Hepatocyte (in vitro differentiated cells): ENCODE measurements at places on chromosomes 7 and 10. TPM values are rescaled to one million over a fixed set of nuclear protein-coding genes. Genes with fewer than 3 reads are reported as not detected.

DNA sequence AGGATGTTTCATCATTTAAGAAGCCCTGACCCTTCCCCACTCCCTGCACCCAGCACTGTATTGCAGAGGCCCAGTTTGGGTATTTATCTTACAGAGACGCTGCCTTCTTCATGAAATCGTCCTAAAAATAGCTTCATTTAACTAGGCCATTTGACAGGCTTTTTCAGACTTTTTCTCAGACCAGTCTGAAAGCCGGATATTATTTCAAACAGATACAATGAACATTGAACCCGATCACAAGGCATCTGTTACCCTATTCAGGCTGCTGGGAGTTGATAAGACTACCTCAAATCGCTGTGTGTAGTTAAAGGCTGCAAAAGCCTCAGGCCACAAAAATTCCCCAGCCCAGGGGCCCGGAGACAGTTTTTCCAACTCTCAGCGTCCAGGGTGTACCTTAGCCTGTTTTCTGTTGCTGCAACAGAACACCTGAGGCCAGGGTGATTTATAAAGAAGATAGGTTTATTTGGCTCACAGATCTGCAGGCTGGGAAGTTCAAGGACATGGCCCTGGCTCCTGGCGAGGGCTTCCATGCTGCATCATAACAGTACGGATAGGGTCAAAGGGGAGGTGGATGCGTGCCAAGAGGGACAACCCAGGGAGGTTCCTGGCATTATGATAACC lies 130.7 kb upstream of the SH2B2 start:
- H3K27ac ChIP-seq, result peak overlapping the region; percentile 42
- H3K27me3 ChIP-seq, result no peaks in the 10 kb centered on the region
- no peaks in the 10 kb centered on the region for H3K36me3 ChIP-seq

- no peaks in the 10 kb centered on the region for H3K27me3 ChIP-seq
- no peak overlapping the region for H3K27ac ChIP-seq
- H3K4me1 ChIP-seq, result peaks cover 10% of the 10 kb centered on the region
- no peaks in the 10 kb centered on the region for H3K36me3 ChIP-seq
- H3K4me3 ChIP-seq, result no peak overlapping the region
These were observed 33.3 kb upstream of the XPNPEP1 start for GRCh38 chr10:109956454-109957091.

DNA sequence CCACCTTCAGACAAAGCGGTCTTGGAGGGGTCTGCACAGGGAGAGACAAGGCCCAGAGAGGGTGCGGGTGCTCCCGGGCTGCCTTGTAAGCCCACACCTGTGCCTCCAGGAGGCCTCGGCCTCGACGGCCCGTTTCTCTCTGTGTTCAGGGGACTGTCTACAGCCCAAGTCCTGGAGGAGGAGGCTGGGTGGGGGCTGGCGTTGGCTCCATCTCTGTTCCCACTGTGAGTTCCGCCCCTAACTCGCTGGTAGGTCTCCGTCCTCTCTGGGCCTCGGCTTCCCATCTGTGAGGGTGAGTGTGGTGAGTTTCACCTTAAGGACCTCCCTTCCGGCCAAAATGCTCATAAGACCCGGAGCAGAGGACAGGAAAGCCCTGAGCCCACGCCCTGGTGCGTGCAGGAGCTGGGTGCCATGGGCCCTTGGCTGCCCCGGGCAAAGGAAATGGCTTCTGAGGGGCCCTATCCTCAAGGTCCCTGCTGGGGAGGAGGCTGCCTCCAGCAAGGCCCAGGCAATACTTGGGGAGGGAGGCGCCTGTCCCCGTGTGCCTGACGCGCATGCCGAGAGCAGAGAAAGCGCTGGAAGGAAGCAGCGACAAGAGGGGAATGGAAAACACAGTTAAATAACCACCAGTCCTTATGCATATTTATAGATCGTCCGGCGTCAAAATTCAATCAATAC lies 276.8 kb downstream of the ELFN1 start:
- H3K4me1 ChIP-seq, result peaks cover 11% of the 10 kb centered on the region
- H3K36me3 ChIP-seq, result no peaks in the 10 kb centered on the region
- no peaks in the 10 kb centered on the region for H3K27me3 ChIP-seq
- H3K27ac ChIP-seq, result no peak overlapping the region
- no peak for DNase-seq
- H3K4me3 ChIP-seq, result no peak overlapping the region

The CREB5 gene
- 12.2 and 27.9 TPM in 2 replicates for total RNA-seq

DNA sequence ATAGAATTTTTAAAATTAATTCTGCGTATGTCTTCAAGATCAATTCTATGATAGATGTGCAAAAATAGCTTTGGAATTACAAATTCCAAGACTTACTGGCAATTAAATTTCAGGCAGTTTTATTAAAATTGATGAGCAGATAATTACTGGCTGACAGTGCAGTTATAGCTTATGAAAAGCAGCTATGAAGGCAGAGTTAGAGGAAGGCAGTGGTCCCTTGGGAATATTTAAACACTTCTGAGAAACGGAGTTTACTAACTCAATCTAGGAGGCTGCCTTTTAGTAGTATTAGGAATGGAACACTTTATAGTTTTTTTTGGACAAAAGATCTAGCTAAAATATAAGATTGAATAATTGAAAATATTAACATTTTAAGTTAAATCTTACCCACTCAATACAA lies 70.8 kb downstream of the CFTR start:
- no peaks in the 10 kb centered on the region for H3K27me3 ChIP-seq
- no peak for DNase-seq
- no peak overlapping the region for H3K4me3 ChIP-seq
- no peak overlapping the region for H3K27ac ChIP-seq
- no peaks in the 10 kb centered on the region for H3K36me3 ChIP-seq

The NPFFR1 gene
- not detected in 2 replicates for total RNA-seq

DNA sequence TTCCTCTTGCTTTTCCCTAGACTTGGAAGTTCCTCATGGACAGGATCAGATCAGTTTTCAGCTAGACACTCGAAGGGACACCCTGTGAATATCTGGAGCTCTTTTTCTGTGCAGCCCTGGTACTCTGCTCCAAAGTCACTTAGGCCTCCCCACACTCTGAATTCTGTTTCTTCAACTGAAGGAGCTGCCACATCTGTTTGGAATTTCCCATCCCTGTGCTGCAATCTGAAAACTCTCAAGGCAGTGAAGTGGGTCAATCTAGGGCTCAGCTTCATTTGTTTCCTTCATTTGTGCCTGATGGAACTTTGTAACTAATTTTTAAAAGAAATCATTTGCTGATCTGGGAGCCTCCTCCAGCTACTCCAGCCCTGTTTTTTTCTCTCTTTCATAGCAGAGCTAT lies 9.6 kb downstream of the EPC1 start:
- H3K36me3 ChIP-seq, result no peaks in the 10 kb centered on the region
- no peak for DNase-seq
- no peak overlapping the region for H3K27ac ChIP-seq
- no peaks in the 10 kb centered on the region for H3K27me3 ChIP-seq
- no peak overlapping the region for H3K4me3 ChIP-seq

- H3K27me3 ChIP-seq, result peaks cover 78% of the 10 kb centered on the region
- no peaks in the 10 kb centered on the region for H3K36me3 ChIP-seq
- no peaks in the 10 kb centered on the region for H3K4me1 ChIP-seq
- DNase-seq, result peak; percentile 68
- peak overlapping the region; percentile 56 for H3K4me3 ChIP-seq
- no peak overlapping the region for H3K27ac ChIP-seq
These were observed 752 bp downstream of the KLF14 start for GRCh38 chr7:130732980-130733930.

The TMEM213 gene
- 0.03 TPM in 1 of 2 replicates, not detected in the other for total RNA-seq

The PRSS37 gene
- total RNA-seq, result not detected in 2 replicates

DNA sequence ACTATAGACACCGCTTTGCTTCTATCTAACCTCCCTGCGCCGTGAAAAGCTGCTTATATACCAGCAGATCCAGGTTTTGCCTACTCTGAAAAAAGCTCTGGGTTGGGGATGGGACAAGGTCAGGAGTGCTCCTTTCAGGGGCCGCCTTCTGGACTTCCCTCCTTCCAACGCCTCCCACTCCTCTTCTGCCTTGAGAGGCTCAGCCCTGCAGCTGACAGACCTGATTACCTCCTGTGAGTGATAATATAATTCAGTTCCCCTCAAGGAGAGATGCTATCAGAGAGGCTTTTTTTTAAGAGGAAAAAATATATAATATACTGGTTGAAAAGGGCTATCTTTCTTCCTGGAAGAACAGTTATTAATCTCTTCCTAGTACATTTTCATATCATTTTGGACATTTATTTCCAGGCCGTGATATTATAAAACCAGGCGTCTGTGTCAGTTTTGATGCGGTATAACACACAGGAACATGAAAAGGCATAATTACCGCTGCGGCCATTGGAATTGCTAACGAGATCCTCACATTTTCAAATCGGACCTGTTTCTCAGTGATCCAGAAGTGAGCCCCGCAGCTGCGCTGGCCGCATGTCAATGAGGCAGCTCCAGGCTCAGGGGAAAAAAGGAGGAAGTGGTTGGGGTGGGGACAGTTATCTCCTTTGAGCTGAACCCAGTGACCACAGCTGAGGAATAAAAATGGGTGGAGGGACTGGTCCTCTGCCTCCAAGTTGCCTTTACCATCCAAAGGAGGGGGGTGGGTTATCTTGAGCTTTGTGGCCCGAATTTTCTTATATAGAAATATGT lies 457.1 kb downstream of the TYW1 start:
- H3K4me1 ChIP-seq, result no peaks in the 10 kb centered on the region
- no peaks in the 10 kb centered on the region for H3K36me3 ChIP-seq
- DNase-seq, result no peak
- H3K27me3 ChIP-seq, result no peaks in the 10 kb centered on the region

DNA sequence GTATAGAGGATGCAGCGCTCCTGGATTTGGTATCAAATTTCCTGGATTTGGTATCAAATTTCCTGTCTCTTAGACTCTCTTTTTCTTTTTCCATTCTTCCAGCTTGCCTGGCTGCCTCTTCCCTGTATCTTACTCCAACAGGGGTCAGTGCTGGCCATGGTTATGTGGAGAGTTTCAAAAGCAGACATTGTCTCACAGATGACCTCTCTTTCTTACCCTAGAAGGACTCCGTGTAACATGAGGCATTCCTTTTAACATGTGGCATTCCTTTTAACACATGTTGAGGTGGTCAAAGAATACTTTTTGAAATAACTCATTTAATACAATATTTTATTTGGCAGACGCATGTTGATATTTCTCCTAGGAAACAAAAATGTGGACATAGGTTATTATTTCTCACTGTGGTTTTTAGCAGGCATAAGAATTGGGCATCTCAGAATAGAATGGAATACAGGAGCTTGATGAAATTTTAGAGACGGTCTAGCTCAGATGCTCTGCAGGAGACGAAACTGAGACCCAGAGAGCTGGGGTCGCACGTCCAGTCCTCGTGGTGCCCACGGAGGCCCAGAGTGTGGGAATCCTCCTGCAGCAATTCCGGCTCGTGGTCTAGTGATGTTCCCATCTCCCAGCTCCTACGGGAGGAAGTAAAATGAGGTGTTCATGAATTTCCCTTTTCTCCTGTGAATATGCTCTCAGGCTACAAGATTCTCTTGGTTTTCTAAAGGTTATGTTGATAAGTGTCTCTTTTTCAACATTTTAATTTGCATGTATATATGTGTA lies 59.6 kb upstream of the PITRM1 start:
- DNase-seq, result no peak
- H3K36me3 ChIP-seq, result no peaks in the 10 kb centered on the region
- H3K27ac ChIP-seq, result no peak overlapping the region
- H3K4me3 ChIP-seq, result no peak overlapping the region
- peaks cover 11% of the 10 kb centered on the region for H3K4me1 ChIP-seq
- no peaks in the 10 kb centered on the region for H3K27me3 ChIP-seq

DNA sequence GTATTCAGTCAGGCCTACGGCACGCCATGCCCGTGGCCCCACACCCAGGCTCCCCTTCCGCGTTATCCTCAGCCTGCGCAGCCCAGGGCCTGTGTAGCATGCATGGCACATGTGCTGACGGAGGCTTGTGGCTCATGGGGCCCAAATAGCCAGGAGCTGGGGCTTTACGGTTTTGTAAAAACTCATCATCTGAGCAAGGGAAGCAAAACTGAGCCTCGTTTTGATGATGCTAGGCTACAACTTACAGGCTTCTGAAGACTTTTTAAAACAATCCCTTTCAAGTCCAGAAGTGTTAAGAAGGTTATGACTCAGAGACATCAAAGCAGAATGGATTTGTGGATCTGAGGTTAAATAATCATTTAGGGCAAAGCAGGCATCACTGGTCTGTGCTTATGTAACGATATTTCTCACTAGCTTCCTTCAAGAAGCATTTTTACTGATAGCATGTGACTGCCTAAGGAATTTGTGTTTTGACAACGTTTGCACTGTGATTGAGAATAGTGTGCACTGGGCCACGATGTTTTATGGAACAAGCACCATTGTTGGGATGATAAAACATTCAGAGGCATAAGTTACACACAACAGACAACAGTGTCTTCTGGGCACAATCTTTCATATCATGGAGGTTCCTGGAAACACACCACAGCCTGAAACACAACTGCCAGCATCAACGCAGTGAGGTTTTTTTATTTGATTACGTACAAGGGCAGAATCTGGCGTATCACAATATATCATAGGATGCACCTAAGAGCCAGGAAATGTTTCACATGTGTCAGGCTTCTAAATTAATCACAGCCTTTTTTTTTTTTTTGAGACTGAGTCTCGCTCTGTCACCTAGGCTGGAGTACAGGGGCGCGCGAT lies 274.3 kb downstream of the CCDC3 start:
- no peaks in the 10 kb centered on the region for H3K27me3 ChIP-seq
- H3K27ac ChIP-seq, result peak overlapping the region; percentile 66
- H3K4me1 ChIP-seq, result peaks cover 5% of the 10 kb centered on the region
- DNase-seq, result no peak
- no peaks in the 10 kb centered on the region for H3K36me3 ChIP-seq
- H3K4me3 ChIP-seq, result no peak overlapping the region

DNA sequence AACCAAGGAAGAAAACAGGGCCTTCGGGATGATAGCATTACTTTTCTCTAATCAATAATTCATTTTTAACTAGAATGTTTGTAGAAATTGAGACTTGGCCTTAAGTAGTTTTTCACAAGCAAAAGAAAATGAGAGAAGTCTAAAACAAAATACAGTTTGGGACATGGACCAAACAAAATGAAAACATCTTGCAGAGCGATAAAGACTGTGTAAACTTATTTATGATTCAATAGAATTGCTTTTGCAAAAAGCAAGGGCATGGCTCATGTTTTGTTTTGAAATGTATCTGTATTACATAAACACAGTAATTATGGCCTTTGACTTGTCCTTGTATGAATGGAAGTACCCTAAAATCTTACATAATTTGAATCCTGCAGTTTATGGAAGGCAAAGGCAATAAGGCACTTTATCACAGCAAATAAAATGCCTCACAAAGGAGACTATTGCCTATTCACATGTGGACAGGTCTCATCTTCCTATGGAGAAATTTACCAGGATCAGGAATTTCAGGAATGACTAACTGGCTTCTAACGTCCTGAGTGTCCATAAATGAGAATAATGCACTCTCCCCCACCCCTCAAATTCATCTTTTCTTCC lies 295.2 kb downstream of the PTEN start:
- no peak overlapping the region for H3K4me3 ChIP-seq
- H3K27ac ChIP-seq, result peak overlapping the region; percentile 80
- peaks cover 16% of the 10 kb centered on the region for H3K4me1 ChIP-seq

The ANKRD61 gene
- total RNA-seq, result not detected in 2 replicates

GRCh38 chr10:6154566-6154965 lies 48.2 kb upstream of the PFKFB3 start:
- no peaks in the 10 kb centered on the region for H3K4me1 ChIP-seq
- no peaks in the 10 kb centered on the region for H3K36me3 ChIP-seq
